ENCODE measurements at places on chromosomes 5 and 9.
A peak's percentile ranks its signal among the peaks of the same experiment; 100 is the strongest.

- no peak for DNase-seq
Measured at GRCh38 chr9:22157276-22157675, 148.2 kb upstream of the CDKN2B start.

- no peak for DNase-seq
Measured at GRCh38 chr9:97905228-97905627, 17.1 kb downstream of the TRMO start.

- DNase-seq, result peak; percentile 97
Measured at GRCh38 chr5:95858661-95859595, 36.4 kb upstream of the GLRX start.

DNA sequence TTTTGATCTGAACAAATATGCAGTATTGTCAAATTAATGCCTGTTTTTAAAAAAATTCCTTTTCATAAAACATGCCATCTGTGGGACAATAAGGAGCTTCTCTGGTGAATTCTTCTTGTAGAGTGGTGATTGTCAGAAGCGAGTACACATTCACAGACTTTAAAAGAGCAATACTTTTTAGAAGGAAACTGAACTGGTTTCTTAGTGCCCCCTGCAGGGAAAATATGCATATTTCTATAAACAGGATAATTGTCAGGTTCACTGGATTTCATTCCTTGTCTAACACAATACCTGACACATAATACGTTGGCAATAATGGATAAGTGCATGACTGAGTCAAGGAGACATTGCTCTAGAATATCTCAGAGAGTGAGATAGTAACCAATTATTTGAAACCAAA is 133.7 kb downstream of the KIF4B start:
- no peak for DNase-seq

GRCh38 chr5:150056075-150056443 is 30.3 kb downstream of the CSF1R start:
- DNase-seq, result no peak

GRCh38 chr5:132451387-132451786 is 39.2 kb downstream of the IRF1 start:
- no peak for DNase-seq

DNA sequence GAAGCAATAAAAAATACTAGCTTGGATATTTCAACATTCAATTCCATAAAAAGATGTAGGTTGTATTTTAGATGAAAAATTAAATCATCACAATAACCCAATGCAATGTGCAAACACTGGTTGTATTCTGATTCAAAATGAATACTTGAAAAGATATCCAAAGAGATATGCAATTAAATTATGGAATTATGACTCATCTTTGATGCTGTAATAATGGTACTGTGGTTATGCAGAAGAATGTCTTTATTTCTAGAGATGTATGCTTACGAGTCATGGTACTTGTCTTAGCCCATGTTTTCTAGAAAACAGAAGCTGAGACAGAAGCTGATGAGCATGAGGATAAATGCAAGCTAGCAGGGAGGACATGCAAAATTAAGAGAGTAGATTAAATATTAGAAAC is 1941.4 kb upstream of the NUDT12 start:
- DNase-seq, result no peak
